ENCODE measurements at places on chromosomes 3 and 15. TPM values are rescaled to one million over a fixed set of nuclear protein-coding genes. Genes with fewer than 3 reads are reported as not detected.

- no peak for DNase-seq
Observed at GRCh38 chr3:177681852-177682251, 484.6 kb upstream of the TBL1XR1 start.

- no peak for DNase-seq
Observed at GRCh38 chr3:97938444-97938843, 33.8 kb downstream of the RIOX2 start.

GRCh38 chr15:100542290-100542689 lies 13.5 kb upstream of the CERS3 start:
- DNase-seq, result no peak

GRCh38 chr15:80433836-80434235 lies 29.7 kb downstream of the ARNT2 start:
- no peak for DNase-seq

GRCh38 chr3:186225603-186226002 lies 116.7 kb upstream of the ETV5 start:
- DNase-seq, result no peak

- no peak for DNase-seq
Observed at GRCh38 chr15:93454788-93455187, 365.8 kb upstream of the RGMA start.

DNA sequence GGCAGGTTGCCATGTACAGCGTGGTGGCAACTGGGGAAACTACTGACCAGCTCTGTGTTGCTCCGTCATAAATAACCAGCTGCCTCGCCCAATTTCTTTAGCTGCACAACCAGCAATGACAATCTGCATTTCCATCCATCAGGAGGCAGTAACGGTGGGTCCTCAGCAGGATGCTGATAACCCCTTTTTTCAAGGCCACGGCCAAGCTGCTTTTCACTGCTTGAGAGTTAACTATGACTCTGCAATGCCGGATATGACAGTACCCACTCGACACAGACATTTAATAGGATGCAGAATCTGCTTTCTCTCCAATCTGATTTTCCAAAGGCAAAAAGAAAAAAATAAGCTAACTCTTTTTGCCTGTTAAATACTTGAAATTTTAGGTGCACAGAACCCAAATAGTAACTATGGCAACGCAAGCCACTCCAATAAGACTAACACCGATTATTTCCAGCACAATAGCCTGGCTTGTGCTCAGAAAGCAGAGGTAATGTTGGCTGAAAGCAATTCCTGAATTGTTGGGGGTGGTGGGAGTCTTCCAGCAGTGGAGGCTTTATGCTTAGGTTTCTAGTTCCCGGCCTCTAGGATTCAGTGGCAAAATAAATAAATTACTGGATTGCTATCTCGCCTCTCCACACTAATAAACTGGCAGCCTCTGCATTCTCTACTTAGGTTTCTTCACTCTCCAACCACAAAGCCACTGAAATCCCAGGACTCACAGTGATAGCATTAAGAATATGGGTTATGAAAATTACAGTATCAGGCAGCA lies 31.2 kb upstream of the SRGAP3 start:
- no peak for DNase-seq

DNA sequence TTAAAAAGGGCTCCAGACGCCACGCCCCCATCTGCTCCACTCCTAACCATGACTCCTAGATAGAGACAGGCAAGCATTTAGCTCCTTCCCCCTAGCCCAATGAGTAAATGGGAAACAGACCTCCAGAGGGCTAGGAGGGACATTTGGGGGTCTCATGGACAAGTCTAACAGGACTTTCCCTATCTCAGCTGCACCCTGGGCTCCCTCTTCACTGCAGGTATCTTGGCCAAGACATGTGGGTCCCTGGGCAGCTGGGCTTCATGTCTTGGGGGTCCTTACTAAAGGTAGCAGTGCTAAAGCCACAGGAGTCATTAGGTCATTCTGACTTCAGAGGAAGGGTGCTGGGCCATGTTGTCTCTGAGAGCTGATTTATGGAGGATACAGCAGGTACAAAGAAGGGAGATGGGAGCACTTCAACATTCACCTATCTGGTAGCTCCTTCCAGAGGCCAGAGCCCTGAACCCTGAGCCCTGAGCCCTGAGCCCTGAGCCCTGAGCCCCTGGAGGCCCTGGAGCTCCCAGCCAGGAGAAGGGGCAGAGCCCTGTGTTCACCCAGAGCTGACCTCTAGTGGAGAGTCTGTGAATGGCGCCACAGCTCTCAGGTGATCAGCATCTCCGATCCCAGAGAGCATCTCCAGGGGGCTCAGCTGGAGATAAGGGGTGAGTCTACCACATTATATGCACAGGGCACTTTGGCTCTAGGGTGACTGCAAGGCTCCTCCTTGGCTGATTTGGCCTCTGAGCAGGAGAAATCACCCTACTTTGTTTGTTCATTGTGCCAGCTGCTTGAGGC lies 40.1 kb upstream of the EPHB1 start:
- DNase-seq, result peak; percentile 72

GRCh38 chr3:65779390-65779789 lies 259.3 kb downstream of the MAGI1 start:
- DNase-seq, result no peak

- no peak for DNase-seq
Observed at GRCh38 chr3:124601190-124601589, 129.1 kb upstream of the UMPS start.

- DNase-seq, result no peak
Observed at GRCh38 chr3:22685597-22685996, 517.5 kb upstream of the UBE2E2 start.

CHD2 gene
- 100 TPM for total RNA-seq

KY gene
- total RNA-seq, result 3.7 TPM

CPA3 gene
- 14.5 TPM for total RNA-seq

CPNE9 gene
- not detected for total RNA-seq

Measured in vagina (tissue), 2 donors.